ENCODE measurements at places on chromosomes 7 and 10. TPM values are rescaled to one million over a fixed set of nuclear protein-coding genes. Genes with fewer than 3 reads are reported as not detected.

DNA sequence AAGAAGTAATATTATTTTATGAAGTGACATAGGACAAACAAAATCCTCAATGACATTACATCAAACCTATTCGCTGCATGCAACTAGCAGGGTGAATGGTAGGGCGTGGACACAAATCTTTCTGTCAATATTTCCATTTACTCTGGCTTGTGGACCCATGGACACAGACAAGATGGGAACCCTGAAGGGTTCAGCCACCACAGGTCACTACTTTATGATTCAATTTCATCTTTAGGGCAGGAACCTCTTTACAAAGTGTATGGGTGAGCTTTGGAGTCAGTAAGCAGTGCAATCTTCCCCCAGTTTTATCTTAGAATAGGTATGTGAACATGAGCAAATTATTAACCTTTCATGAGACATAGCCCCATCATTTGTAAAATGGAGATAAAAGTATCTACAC, 982.4 kb upstream of the LRRTM3 start:
- no peak for DNase-seq
- H3K36me3 ChIP-seq = no peaks in the 10 kb centered on the region
- no peak overlapping the region for H3K27ac ChIP-seq
- no peak overlapping the region for H3K4me3 ChIP-seq

NPY4R2 gene
- total RNA-seq = not detected

TMEM270 gene
- 0.09 TPM for total RNA-seq

PNLIP gene
- 0.09 TPM for total RNA-seq

FANK1 gene
- total RNA-seq = 2.5 TPM

- H3K4me1 ChIP-seq = peaks cover 15% of the 10 kb centered on the region
- H3K27me3 ChIP-seq = no peaks in the 10 kb centered on the region
- H3K27ac ChIP-seq = no peak overlapping the region
- H3K36me3 ChIP-seq = peaks cover 23% of the 10 kb centered on the region
Observed at GRCh38 chr10:101848408-101848807, 4.8 kb upstream of the KCNIP2 start.

DNA sequence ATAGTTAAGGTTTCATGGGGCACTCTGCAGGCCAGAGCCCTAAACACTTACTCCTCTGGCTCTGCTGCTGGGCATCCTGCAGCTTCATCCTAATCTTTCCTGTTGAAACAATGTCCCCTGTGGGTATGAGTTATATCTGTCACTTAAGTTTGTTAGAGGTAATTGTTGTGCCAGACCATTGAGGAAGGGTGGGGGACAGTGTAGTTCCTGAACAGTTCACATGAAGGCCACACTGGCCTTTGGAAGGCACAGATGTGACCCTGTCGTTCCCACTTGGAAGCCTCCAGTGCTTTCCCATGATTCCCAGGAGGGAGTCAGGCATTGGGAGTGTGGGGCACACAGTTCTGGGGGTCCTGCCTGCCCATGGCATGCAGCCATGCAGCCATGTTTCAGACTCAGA, 65.3 kb downstream of the WDFY4 start:
- no peaks in the 10 kb centered on the region for H3K4me1 ChIP-seq
- no peak for DNase-seq

DNA sequence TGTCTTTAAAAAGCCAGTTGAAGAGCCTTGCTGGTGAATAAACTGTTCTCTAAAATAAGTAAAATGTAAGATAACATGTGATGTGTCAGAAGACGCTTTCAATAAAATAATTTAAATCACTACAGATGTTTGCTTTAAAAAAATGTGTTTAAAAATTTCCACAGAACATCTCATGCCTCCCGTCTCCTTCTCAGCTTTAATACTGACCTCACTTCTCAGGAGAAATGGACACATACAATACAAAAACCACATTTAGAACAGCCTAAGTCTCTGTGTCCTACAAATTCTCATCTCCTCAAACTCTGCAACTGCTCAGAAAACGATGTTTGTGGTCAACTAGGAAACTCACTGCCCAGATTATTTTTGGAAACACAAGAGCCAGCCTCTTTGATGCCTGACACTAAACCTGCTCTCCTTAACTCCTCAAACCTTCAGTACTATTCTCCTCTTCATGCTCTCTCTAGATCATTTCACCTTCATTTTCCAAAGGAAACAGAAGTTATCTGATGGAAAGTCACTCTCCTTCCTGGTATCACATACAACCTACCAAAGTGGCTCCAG, 120.3 kb downstream of the ZNF438 start:
- H3K4me3 ChIP-seq = no peak overlapping the region
- no peaks in the 10 kb centered on the region for H3K27me3 ChIP-seq
- H3K4me1 ChIP-seq = no peaks in the 10 kb centered on the region

FAM25G gene
- 1.2 TPM for total RNA-seq

- DNase-seq = no peak
- no peak overlapping the region for H3K27ac ChIP-seq
- no peaks in the 10 kb centered on the region for H3K36me3 ChIP-seq
- H3K27me3 ChIP-seq = no peaks in the 10 kb centered on the region
- no peak overlapping the region for H3K4me3 ChIP-seq
Observed at GRCh38 chr7:54253036-54253373, 289.2 kb upstream of the VSTM2A start.

COG5 gene
- total RNA-seq = 25.2 TPM

DNA sequence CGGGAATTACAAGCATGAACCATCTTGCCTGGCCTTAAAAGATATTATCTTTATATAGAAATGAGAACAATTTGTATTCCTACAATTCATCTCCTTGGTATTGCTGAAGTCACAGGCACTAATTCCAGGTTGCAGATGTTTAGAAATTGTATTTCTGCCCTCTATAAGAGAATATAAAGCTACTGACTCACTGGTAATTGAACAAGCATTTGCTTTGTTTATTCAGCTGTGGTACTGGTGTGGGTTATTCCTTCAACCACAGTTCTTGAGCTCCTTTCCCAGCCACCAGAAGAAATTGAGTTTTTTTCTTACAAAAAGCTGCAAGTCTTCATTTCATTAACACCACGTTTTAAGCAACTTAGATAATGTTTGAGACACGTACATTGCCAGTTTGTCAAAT, 29.0 kb upstream of the MPP7 start:
- no peak overlapping the region for H3K27ac ChIP-seq
- peaks cover 4% of the 10 kb centered on the region for H3K4me1 ChIP-seq
- no peak for DNase-seq

ELN gene
- total RNA-seq = 5.2 TPM

GRCh38 chr10:12638781-12639180, 289.4 kb downstream of the CAMK1D start:
- H3K27ac ChIP-seq = no peak overlapping the region
- no peak for DNase-seq
- H3K4me1 ChIP-seq = peaks cover 57% of the 10 kb centered on the region
- no peaks in the 10 kb centered on the region for H3K36me3 ChIP-seq
- no peak overlapping the region for H3K4me3 ChIP-seq
- H3K27me3 ChIP-seq = no peaks in the 10 kb centered on the region

DNA sequence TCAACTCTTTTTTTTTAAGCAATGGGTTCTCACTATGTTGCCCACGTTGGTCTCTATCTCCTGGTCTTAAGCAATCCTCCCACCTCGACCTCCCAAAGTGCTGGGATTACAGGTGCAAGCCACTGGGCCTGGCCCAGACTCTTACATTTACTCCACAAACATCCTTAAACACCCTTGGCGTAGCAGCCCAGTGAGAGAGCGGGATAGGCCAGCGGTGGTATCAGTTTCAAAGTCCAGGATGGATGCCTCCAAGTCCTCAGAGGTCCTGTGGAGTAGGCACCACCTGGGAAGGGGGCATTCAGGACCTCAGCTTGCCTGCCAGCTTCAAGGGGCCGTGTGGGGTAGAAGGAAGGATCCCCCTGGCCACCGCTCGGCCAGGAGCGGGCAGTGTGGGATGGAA, 18.1 kb upstream of the VPS37D start:
- H3K4me1 ChIP-seq = peaks cover 2% of the 10 kb centered on the region
- no peak overlapping the region for H3K27ac ChIP-seq
- DNase-seq = no peak
- peaks cover 18% of the 10 kb centered on the region for H3K27me3 ChIP-seq
- no peak overlapping the region for H3K4me3 ChIP-seq
- no peaks in the 10 kb centered on the region for H3K36me3 ChIP-seq

ADARB2 gene
- 2.5 TPM for total RNA-seq

DNA sequence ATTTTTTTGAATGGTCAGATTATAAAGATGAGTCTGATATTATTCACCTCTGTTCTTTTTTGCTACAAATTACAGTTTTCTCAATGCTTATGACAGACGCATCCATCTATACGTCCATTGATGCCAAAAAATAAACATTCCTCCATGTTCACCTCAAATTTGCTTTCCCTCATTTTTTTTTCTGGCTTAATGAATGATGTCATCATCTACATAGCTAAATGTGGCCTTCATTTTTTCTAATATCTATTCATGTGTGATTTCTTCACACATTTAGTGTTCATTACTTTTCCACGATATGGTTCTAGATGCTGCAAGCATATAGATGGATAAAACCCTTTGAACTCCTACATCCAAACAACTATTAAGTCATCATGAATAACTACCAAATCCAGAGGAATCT, 163.1 kb downstream of the MAGI2 start:
- H3K4me3 ChIP-seq = no peak overlapping the region
- no peak for DNase-seq
- H3K36me3 ChIP-seq = no peaks in the 10 kb centered on the region
- no peaks in the 10 kb centered on the region for H3K27me3 ChIP-seq

GRCh38 chr7:33497051-33497450, 367.7 kb downstream of the BBS9 start:
- no peak overlapping the region for H3K27ac ChIP-seq
- no peaks in the 10 kb centered on the region for H3K27me3 ChIP-seq
- no peak overlapping the region for H3K4me3 ChIP-seq

DNA sequence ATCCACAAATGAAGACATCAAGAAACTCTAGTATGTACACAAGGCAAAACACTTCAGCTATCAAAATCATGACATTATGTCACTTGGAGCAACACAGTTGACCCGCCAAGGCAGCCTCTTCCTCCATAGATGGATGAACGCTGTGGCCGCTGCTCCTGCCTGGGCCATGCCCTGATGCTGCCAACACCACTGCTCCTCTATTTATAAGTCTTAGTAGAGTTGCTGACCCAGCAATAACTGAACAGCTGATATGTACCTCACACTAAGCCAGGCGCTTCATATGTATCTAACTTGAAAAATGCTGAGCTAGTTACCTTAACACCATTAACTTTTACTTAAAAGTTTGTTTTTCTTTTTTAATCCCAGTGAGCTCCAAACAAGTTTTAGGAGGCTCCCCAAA, 131.9 kb downstream of the LYZL1 start:
- H3K4me1 ChIP-seq = no peaks in the 10 kb centered on the region
- no peak overlapping the region for H3K27ac ChIP-seq
- H3K27me3 ChIP-seq = no peaks in the 10 kb centered on the region
- no peak for DNase-seq
- H3K36me3 ChIP-seq = peaks cover 11% of the 10 kb centered on the region

GRCh38 chr7:122942059-122942458, 53.4 kb downstream of the TAS2R16 start:
- DNase-seq = no peak
- H3K36me3 ChIP-seq = no peaks in the 10 kb centered on the region
- H3K4me1 ChIP-seq = no peaks in the 10 kb centered on the region
- no peak overlapping the region for H3K4me3 ChIP-seq

ZNF804B gene
- not detected for total RNA-seq

DNA sequence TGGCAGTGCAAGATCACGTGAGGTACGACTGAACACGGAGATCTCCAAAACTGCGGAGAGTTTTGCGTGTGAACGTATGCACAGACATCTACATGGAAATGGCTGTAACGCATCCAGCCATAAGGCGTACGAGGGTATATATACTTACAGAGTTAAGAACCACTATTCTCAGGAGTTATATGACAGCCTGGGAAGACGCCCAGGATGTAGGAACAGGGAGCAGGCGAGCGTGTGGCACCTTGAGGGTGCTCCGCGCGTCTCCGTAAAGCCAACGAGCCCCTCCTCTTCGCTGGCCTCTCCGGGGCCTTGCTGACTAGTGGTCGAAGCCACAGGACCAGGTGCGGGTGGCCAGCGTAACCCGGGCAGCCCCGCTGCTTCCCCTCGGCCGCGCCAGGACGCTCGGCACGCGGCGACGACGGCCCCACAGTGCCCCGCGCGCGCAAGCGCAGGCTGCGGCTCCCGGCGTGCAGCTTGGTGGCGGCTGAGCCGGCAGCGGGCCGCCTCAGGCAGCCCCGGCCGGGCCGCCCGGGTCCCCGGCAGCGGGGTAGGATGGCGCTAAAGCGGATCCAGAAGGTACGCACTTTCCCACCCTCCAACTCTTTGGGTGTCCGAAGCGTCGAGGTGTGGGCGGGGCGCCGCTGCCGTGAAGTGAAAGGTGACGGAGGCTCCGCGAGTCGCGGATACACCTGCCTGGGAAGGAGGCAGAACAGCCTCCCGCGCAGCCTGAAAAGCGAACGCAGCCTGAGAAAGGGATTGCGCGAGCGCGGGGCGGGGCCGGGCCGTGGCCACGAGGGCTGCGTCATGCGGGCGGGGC, at the start of gene UBE2D4:
Gene UBE2D4 (plus strand): TSS at position 453 of the 814 bp plus-strand sequence. CDS start 97 bp downstream, at position 550.
- no peaks in the 10 kb centered on the region for H3K27me3 ChIP-seq
- H3K36me3 ChIP-seq = no peaks in the 10 kb centered on the region
- H3K27ac ChIP-seq = peak within 1 kb of the TSS; percentile 98
- H3K4me3 ChIP-seq = peak within 1 kb of the TSS; percentile 81
- H3K4me1 ChIP-seq = peaks cover 19% of the 10 kb centered on the region

PAPSS2 gene
- 2.5 TPM for total RNA-seq

DNA sequence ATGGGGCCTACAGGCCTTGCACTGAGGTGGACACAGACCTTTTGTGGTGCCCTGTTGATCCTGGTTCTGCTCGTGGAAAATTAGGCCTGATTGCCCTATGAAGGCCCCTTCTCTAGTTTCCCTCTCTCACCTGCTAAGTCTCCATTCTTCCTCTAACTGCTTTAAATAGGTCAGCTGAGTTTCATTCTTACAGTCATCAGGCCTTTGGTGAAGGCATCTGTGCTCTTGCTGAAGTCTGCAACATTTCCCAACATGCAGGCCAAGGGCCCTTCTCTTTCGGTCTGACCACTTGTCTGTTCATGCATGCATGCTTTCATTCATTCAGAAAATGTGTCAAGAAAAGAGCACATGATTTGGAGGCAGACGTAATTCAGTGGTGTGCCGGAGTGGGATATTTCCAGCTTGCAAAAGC, 244.0 kb downstream of the BUB3 start:
- H3K36me3 ChIP-seq = no peaks in the 10 kb centered on the region
- no peaks in the 10 kb centered on the region for H3K27me3 ChIP-seq
- H3K27ac ChIP-seq = no peak overlapping the region
- peak; percentile 6 for DNase-seq
- H3K4me1 ChIP-seq = no peaks in the 10 kb centered on the region
